ENCODE measurements at places on chromosomes 7 and 10.

GRCh38 chr10:70324951-70325781 is 41.4 kb upstream of the NPFFR1 start:
- no peak for DNase-seq

- no peak for DNase-seq
Measured at GRCh38 chr7:18570441-18570840, 74.9 kb downstream of the HDAC9 start.

DNA sequence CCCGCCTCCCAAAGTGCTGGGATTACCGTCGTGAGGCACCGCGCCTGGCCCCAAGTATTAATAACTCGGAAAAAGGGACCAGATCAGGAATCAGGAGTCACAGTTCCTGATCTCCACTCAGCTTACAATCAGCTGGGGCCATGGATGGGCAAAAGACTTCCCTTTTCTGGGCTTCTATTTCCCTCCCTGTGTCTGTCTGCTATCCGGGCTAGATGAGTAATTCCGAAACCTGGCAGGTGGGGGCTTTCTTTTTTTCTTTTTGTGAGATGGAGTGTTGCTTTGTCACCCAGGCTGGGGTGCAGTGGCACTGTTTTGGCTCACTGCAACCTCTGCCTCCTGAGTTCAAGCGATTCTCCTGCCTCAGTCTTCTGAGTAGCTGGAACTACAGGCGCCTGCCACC is 11.6 kb downstream of the RPS24 start:
- no peak for DNase-seq

- no peak for DNase-seq
Measured at GRCh38 chr10:15821046-15821683, 39.1 kb downstream of the MINDY3 start.

DNA sequence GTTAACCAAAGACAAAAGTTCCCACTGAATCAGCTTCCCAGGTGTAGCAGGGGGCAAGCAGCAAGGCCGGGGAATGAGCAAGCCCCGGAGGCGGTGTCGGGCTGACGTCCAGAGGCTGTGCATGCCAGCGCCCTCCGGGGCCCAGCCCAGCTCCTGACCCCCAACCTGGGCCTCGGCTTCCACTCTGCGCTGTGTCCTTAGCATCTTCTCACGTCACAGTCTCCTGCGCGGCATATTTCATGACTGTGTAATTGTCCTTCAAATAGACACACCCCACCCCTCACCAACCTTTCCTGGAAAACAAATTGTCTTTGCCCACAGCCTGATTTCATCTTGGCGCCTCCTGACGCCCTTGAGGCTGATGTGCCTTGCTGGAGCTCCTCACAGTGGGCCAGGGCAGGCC is 133.5 kb downstream of the RGS10 start:
- no peak for DNase-seq

- DNase-seq = no peak
Measured at GRCh38 chr7:48551652-48552051, 372.7 kb upstream of the CDC14C start.

- no peak for DNase-seq
Measured at GRCh38 chr7:81790120-81790500, 20.3 kb upstream of the HGF start.

DNA sequence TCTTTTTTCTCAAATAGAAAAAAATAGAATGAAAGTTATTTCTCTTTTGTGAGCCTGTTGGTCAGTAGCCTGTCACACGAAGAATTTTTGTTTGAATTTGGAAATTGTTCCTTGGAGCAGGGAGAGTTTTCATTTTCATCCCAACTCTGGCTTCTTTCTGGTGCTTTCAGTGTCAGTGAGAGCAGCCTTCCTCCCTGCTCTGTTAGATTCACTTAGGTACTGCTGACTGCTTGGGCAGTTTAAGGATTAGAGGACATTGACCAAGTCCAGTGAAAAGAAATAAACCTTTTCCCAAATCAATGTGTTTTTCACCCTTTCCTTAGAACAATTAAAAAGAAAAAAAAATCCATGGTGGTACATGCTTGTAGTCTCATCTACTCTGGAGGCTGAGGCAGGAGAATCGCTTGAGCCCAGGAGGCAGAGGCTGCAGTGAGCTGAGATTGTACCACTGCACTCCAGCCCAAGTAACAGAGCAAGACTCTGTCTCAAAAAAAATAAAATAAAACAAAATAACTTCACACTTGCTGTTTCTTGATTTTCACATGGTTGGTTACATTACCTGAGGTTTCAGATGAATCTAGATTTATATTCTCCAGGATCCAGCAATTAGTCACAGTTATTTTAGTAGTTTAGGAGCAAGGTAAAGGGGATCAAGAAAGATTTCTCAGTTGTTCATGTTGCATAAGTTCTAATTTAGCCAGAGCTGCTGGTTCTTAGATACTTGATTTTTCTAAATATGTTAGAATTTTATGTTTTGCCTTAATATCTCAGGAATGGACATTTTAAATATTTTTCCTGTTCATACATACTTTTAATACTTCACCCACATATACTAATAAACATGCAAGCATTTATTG is 63.1 kb downstream of the ZNRF2 start:
- no peak for DNase-seq

- peak; percentile 76 for DNase-seq
Measured at GRCh38 chr10:126904818-126905701, at the start of gene DOCK1. DOCK1 (plus strand) TSS chr10:126905428; CDS start chr10:126905518, 90 bp downstream.

- no peak for DNase-seq
Measured at GRCh38 chr10:44947371-44948152, 12.0 kb upstream of the RASSF4 start.

DNA sequence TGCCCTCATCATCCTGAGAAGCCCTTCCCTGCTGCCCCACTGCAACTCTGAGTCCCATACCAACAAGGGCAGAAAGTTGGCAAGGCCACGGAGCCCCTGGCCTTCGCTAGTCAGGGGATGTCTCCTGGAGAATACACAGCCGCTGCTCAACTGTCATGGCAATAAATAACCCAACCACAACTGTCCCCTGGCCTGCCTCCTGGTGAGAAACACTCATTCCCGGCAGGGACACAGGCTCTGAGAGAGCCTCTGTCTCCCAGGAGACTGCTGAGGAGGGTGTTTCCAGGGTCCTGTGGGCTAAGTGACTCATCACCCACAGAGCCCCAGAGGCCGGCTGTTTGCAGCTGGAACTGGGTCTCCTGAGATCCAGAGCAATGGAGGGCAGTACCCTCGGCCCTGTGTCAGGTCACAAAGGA is 354.1 kb downstream of the TNS3 start:
- DNase-seq = no peak

- DNase-seq = no peak
Measured at GRCh38 chr7:103718482-103719061, 270.9 kb downstream of the RELN start.

- DNase-seq = no peak
Measured at GRCh38 chr7:47191876-47192291, 390.0 kb downstream of the TNS3 start.

GRCh38 chr7:99006739-99007424 is 128.6 kb downstream of the TRRAP start:
- peak; percentile 14 for DNase-seq

DNA sequence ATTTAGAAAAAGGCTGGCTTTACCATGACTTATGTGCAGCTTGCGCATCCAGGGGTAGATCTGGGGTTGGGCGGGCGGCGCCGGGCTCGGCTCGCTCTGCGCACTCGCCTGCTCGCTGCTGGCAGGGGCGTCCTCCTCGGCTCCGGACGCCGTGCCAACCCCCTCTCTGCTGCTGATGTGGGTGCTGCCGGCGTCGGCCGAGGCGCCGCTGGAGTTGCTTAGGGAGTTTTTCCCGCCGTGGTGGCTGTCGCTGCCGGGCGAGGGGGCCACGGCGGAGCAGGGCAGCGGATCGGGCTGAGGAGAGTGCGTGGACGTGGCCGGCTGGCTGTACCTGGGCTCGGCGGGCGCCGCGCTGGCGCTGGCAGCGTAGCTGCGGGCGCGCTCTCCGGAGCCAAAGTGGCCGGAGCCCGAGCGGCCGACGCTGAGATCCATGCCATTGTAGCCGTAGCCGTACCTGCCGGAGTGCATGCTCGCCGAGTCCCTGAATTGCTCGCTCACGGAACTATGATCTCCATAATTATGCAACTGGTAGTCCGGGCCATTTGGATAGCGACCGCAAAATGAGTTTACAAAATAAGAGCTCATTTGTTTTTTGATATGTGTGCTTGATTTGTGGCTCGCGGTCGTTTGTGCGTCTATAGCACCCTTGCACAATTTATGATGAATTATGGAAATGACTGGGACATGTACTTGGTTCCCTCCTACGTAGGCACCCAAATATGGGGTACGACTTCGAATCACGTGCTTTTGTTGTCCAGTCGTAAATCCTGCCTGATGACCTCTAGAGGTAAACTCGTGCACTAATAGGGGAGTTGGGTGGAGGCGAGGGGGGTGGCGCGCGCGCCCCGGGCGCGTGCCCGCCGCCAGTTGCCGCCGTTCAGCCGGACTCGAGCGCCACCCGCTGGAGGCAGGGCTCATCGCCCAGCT is at the start of gene HOXA5:
TSS of gene HOXA5 (minus strand) at position 659 of the 927 bp plus-strand sequence. CDS start at position 585, 74 bp downstream.
- no peak for DNase-seq

GRCh38 chr7:90994121-90994520 is 270.1 kb upstream of the FZD1 start:
- no peak for DNase-seq

DNA sequence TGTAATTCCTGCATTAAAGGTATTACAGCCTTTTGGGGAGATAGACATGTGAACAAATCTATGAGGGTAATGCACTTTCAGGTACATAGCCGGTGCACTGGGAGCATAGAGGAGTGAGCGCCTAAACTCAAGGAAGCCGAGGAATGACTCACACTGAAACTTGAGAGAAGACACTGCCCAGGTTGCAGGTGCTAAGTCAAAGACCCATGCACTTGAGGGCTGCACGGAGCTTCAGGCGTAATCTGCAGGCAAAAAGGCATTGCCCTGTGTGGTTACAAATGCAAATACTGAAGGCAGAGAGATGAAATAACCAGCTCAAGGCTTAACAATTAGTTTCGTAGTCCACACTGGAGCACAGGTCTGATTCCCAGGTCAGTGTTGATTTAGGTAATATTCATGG is 51.0 kb upstream of the OSBPL3 start:
- no peak for DNase-seq

DNA sequence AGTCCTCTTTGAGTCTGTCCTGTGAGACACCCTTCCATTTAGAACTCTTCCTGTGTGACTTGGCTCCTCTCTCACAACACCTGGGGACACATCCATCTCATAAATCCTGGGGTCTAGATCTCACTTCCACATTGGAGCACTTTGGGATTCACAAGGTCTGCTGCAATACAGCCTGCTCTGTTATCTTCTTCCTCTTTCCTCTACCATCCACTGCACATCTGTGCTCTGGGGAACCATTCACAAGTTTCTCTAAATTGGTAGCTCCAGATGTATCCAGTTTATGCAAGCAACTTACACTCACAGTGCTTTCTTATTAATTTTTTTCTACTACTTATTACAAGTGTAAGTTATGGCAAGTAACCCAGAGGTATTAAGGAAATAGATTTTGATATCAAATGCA is 5.5 kb upstream of the FIGNL1 start:
- no peak for DNase-seq

DNA sequence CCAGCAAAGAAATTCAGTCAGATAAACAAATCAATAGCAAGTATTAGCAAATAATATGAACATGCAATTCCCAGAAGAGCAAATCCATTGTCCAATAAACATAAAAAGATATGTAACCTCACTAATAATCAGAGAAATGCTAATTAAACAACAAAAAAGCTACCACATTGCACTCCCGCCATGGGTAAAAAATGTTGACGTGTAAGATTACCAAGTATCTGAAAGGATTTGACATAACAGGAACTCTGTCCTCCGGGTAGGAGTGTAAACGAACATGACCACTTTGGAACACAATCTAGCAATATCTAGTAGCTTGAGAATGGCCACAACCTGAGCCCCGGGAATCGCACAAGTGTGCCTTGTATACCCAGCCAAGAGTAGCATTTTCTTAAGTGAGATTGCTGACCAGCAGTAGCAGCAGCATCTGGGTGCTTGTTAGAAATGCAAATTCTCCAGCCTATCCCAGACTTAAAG is 31.6 kb downstream of the DYDC1 start:
- no peak for DNase-seq
